ENCODE measurements at places on chromosomes 11 and 22. TPM values are rescaled to one million over a fixed set of nuclear protein-coding genes. Genes with fewer than 3 reads are reported as not detected.

Gene CSRP3
- not detected for total RNA-seq

Gene PHF21B
- total RNA-seq, result not detected

Gene SPI1
- 98.3 TPM for total RNA-seq

Gene PAX6
- not detected for total RNA-seq

Gene VSIG2
- not detected for total RNA-seq

Gene FLRT1
- not detected for total RNA-seq

Gene TNKS1BP1
- 8.1 TPM for total RNA-seq

Gene ANAPC15
- total RNA-seq, result 27.1 TPM

Gene CDHR5
- total RNA-seq, result not detected
